D721Med (cell line): ENCODE measurements at places on chromosomes 2 and 18.

DNA sequence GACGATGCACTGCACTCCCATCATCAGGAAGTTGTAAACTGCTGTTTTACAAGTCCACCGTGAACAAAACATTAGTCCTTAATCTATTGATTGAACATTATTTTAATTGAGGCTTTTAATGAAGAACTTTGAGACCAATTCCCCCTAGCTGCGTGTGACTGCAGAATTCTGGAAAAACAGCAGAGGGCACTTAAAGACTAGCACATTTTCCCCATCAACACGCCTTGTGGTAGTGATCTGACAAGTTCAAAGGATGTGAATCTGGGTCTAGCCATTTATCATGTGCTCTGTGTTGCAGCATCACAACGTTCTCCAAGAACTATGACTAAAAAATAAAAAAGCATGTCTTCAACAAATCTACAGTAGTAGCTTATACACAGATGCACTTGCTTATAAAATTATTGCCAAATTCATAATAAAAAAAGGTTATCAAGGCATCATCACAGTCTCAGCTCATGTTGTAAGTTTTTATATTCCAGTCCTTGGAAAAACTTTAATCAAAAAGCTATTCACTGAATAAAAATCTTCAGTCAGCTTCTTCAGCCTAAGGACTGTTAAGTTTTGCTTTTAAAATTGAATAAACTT lies 35.8 kb downstream of the SKOR2 start:
- no peak for DNase-seq

- DNase-seq = no peak
Measured at GRCh38 chr2:18849841-18850578, 260.6 kb upstream of the NT5C1B start.

DNA sequence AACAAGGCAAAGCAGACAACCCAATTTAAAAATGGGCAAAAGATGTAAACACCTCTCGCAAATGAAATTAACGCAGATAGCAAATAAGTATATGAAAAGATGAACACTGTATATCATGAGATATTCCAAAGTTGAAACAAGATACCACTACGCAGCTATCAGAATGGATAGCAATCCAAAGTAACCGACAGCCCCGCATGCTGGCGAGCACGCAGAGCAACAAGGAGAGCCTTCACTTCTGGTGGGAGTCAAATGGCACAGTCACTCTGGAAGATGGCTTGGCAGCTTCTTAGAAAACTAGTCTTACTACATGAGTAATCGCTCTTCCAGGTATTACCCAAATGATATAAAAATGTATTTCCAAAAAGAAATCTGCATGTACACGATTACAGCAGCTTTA lies 1.4 kb downstream of the NDUFA10 start:
- DNase-seq = no peak

DNA sequence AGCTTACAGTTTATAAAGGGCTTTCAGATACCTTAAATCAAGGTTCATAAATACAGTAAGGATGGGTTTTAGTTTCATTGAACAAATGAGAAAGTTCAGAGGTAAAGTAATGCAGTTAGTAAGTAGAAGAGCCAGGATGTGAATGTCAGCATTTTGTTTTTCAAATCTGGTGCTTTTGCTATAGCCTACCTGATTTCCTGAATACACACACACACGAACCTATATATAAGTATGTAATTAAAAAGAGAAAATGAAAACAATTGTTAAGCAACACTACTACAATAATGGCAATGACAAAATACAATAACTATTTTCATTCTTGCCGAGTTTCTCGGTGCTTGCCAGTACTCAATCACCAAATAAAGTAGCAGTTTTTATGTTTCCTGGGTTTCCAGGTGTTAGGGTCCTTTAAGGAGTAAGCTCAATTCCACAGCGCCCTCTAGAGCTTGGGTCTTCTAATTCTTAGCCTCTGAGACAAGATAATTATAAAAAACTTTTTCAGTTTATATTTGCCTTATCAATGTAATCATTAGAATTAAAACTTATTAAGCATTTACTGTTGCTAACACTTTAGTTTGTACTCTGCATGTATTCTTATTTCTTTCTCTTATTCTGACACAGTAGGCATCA lies 512.9 kb upstream of the ACVR2A start:
- DNase-seq = no peak

- no peak for DNase-seq
Measured at GRCh38 chr18:72086421-72086820, 457.7 kb downstream of the CBLN2 start.

DNA sequence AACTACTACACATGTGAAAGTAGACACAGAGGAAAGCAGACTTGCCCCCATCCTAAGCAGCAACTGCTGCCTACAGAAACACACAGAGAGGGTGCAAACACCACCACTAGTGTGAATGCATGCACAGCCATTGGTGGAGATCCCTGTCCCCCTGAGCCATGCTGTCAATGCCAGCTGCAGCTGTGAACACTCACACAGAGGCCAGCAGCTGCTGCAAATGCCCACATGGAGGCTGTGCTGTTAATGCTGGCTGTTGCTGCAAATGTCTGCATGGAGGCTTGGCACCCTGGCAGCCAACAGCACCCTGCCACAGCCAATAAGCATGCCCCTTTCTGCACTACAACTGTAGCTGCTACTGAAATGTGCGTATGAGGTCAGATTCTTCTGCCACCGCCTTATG lies 355.0 kb downstream of the LNPK start:
- no peak for DNase-seq

DNA sequence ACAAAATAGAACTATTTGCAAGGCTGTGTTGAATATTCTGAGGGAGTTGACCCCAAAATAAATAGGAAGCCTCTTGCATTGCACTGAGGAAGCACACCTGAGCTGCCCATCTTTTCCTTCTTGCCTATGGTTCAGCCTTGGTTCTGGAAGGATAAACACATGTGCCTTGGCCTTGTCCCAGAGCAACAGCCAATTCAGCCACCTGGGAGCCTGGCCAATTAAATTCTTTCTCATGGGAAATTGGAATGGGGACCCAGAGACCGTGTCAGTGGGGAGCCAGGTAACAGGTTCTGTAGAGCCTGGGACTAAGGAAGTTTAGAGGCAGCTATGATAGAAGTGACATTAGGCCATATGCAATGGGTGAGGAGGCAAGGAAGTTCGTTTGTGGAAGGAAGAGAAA lies 99.6 kb downstream of the KLF7 start:
- no peak for DNase-seq

DNA sequence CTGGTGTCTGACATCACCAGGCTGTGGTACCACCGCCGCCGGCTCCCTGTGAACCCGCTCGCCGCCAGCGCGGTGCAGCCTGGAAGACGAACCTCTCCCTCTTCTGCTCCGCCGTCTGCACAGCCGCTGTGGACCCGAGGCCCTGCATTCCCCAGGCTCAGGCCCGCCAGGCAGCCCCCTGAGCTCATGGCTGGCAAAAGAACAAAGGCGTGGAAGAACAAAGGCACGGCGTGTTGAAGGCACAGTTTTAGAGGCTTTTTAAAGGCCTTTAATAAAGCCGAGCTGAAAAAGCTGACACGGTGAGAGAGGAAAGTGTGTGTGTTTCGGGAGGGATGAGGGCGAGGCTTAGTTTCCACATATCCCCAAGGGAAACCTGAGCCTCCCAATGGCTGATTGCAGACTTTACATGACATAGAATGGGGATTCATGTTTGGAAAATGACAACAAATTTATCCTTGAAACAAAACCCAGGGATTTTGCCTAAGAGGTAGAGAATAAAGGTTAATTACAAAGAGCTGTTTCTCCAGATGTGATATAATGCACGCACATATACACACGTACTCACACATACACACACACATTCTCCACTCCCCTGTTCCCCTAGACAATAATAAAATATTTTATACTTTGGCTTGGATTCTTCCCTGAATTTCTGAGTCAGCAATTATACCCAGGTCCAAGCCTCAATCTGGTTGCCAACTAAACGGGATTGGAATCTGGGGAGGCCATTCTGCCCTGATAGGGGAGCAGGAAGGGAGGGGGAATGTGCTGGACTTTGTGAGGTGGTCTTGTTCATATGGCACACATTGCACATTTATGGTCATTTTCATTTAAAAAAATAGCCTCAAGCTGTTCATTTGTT lies 39.7 kb downstream of the RFX8 start:
- DNase-seq = no peak

- no peak for DNase-seq
Measured at GRCh38 chr2:61763605-61764034, 90.2 kb downstream of the FAM161A start.

GRCh38 chr2:19346983-19347618 lies 11.3 kb downstream of the OSR1 start:
- no peak for DNase-seq

GRCh38 chr18:56258178-56258577 lies 380.2 kb downstream of the TXNL1 start:
- DNase-seq = no peak

GRCh38 chr2:37376421-37377186 lies 32.2 kb downstream of the QPCT start:
- DNase-seq = no peak

DNA sequence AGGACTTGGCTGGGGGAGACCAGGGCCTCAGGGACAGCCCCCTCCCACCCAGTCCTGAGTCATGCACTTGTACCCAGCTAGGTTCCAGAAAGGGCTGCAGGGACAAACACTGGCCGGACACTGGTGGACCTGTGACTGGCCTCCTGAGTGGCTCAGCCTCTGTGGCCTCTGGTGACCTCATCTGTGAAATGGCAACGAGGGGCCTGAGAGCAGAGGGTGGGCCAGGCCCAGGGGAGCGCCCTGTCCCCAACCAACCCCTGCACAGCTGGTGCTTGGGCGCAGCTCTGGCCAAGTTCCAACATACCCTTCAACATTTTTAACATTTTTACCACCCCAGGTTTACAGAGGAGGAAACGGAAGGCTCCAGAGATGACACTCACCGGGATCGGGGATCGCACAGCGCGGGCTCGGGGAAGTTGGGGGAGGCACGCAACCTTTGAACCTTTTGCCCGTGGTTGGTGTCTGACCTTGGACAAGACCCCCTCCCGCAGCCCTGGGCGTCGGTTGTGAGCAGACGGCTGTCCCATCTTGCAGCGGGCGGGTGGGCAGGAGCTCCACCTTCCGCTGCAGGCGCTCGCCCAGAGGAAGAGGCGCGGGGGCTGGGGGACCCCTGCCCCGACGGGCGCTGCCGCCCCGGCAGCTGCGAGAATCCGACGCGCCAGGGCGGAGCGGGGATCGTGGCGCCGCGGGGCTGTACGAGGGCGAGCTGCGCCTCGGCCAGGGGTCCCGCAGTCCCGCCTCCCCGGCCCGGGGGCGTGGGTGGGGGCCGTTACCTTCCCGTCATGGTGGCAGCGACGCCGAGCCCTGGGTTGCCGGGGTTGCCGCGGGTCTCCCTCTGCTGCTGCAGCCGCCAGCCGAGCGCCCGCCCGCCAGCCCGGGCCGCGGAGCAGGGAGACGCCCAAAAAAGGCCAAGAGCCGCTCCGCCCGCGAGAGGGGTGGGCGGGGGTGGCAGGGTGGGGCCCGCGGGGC lies 805 bp downstream of the LIMS2 start:
- peak; percentile 32 for DNase-seq

GRCh38 chr2:144511937-144512336 lies 8.0 kb downstream of the ZEB2 start:
- no peak for DNase-seq

- no peak for DNase-seq
Measured at GRCh38 chr18:57362714-57363113, 10.4 kb downstream of the ST8SIA3 start.

DNA sequence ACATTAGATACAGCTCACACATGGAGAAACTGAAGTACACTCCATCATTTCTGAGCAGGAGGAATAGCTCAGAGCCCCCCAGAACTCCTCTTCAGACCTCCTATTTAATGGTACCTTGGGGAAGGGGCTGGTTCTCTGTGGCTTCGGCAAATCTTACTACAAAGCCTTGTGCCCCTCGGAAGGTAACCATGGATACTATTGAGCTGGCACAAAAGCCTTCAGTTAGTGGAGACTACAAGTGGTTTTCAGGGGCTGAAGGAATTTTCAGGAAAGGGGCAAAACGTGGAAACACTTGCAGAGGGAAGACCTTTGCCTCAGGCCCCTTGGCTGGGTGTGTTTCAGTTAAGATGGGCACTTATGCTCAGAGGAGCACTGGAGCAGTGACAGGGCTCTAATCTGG lies 1.1 kb upstream of the FAM237A start:
- DNase-seq = no peak

- no peak for DNase-seq
Measured at GRCh38 chr2:133953524-133953923, 300.3 kb upstream of the MGAT5 start.

- no peak for DNase-seq
Measured at GRCh38 chr2:232761301-232761907, 15.0 kb downstream of the KCNJ13 start.

DNA sequence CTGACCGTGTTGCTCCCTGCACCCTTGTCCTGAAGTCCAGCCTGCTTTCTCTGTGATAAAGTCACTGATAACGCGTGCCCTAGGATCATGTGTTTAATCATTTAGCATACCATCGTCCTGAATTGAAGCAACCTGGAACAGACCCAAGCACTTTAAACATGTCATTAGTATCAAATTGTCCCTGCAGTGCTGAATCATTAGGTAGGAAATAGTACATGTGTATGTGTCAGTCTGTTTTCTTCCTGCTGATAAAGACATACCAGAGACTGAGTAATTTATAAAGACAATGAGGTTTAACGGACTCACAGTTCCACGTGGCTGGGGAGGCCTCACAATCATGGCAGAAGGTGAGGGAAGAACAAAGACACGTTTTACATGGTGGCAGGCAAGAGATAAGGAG lies 2.8 kb downstream of the ASB18 start:
- no peak for DNase-seq

- DNase-seq = no peak
Measured at GRCh38 chr2:215420471-215420935, 15.4 kb downstream of the FN1 start.

DNA sequence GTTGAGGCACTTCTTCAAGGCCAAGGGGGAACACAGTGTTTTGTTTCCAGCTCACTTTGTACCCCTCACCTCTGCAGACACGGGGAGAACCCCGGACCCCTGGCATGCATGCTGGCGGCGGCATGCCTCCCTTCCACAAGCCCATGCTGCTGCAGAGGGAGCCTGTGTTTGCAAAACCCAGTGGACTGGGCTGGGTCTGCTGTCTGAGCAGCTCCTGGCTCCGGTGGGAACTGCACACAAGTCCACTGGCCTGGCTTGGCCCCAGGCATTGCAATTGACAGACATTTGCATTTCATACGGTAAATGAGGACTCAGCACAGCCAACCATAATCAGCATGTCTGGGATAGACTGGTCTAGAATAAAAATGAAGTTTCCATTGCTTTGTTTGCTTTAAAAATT lies 62.4 kb downstream of the RALBP1 start:
- no peak for DNase-seq
